ENCODE measurements at places on chromosomes 1 and 21.

- H3K36me3 ChIP-seq, result no peaks in the 10 kb centered on the region
- no peak for DNase-seq
- no peak overlapping the region for H3K4me3 ChIP-seq
- H3K4me1 ChIP-seq, result no peaks in the 10 kb centered on the region
- H3K27ac ChIP-seq, result no peak overlapping the region
Measured at GRCh38 chr1:116152950-116153691, 41.9 kb downstream of the MAB21L3 start.

DNA sequence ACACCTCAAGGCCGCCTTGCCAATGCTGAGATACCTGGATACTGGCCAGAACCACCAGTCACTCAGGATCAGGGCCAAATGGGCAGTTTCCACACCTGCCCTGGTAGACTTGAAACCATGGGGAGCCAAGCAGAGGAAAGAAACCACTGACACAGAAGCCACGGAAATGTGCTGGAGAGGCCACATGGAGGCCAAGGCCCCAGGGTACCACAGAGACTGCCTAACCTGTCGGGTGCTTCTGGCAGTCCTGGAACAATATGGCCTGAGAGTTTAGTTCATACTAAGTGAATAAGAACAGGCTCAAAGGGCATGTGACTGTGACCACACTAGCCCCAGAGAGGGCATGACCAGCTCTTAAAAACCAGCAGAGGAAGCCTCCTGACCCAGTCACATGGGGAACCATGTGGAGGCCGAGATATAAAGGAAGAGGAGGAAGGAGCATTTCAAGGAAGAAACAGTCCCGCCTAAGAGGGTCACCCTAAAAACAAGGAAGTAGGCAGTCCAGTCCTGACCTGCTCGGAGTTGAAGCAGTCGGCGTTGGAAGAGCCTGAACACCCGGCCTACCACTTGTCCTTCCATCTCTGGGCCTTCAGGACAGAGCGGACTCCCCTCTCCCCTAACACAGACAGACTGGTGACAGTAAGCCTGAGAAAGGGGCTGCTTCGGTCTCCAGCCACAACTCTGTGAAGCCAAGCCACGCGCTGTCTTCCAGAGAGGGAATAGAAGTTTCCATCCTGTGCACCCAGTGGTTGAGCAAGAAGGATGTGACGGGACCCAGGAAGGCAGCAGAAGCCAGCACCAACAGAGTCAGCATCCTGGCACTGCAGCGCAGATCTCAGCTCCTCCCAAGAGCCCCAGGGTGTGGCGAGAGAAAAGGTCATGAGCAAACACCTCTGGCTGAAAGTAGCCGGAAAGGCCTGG lies at the start of gene DENND2D:
TSS of gene DENND2D (minus strand) at position 766 of the 921 bp plus-strand sequence. CDS start at position 579, 187 bp downstream.
- H3K36me3 ChIP-seq, result no peaks in the 10 kb centered on the region
- H3K4me1 ChIP-seq, result peaks cover 44% of the 10 kb centered on the region
- no peak for DNase-seq

GRCh38 chr1:62954758-62955157 lies 170.8 kb downstream of the ATG4C start:
- no peaks in the 10 kb centered on the region for H3K36me3 ChIP-seq
- H3K4me1 ChIP-seq, result no peaks in the 10 kb centered on the region

GRCh38 chr21:39313042-39313570 lies 326 bp downstream of the BRWD1 start:
- H3K4me3 ChIP-seq, result peak overlapping the region; percentile 97
- H3K4me1 ChIP-seq, result no peaks in the 10 kb centered on the region
- no peaks in the 10 kb centered on the region for H3K36me3 ChIP-seq
- peak overlapping the region; percentile 96 for H3K27ac ChIP-seq
- no peaks in the 10 kb centered on the region for H3K27me3 ChIP-seq

DNA sequence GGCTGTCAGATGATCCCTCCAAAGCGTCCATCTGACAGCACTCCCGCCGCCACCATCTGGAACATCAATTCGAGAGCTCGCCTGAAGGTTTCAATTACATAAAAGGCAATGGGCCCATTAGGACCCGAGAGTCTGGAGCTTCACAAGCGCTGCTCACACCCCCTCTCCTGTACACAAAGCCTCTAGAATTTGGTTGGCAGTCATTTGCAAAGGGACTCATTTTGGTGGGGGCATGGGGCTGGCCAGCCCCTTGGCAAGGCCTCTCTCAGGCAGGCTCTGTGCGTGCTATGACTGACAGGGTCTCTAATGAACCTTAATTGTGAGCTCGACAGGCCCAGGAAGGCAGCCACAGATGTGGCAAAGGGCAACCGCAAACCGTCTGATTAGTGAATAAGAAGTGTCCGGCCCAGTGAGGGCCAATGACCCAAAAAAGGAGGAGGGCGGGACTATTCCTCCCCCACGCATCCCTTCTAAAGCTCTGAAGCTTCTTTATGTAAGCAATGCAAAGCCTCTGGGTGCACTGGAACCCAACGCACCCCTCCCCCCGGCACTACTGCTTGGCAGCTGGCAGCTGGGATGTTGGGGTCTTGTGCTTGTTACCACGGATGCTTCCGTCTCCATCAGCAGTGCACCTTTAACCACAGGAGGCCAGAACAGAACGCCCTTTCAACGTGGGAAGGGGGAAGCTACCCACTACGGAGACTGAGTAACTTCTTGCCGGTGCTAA lies 79.4 kb downstream of the CAPZB start:
- peak overlapping the region; percentile 51 for H3K27ac ChIP-seq
- H3K36me3 ChIP-seq, result no peaks in the 10 kb centered on the region
- H3K4me3 ChIP-seq, result no peak overlapping the region
- peaks cover 60% of the 10 kb centered on the region for H3K4me1 ChIP-seq
- H3K27me3 ChIP-seq, result no peaks in the 10 kb centered on the region

DNA sequence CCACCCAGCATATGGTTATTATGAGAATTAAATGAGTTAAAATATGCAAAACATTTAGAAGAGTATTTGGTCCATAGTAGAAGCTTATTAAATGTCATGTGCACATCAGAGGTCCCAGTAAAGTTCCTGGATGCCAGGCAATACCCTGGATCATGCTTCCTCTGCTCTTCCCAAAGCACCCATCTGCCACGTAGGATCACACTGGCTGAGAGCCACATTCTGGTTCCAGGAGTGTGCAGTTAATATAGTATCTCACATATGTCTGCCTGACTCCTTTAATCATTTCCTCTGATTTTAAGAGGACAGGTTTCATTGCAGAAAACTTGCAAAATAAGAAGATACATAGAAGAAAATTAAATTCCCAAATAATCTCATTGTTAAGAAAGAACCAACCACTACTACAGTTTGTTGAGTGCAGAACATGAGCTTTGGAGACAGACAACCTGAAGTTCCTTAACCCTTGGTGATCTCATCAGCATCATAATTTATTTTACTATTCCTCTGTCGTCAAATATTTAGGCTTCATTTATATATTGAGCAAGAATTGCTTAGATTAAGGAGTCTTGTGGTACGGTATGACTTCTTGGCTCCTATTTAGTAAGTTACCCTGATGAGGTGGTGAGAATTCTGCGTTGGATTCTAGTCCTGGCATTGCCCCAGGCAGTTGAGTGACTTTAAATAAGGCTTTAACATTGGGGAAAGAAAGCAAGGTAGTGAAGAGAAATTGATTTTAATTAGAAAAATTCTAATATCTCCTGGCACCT lies 12.3 kb downstream of the SGIP1 start:
- DNase-seq, result no peak
- no peak overlapping the region for H3K27ac ChIP-seq
- H3K4me1 ChIP-seq, result peaks cover 4% of the 10 kb centered on the region

GRCh38 chr21:33666153-33666552 lies 23.9 kb downstream of the ITSN1 start:
- peaks cover 11% of the 10 kb centered on the region for H3K4me1 ChIP-seq
- no peaks in the 10 kb centered on the region for H3K36me3 ChIP-seq
- H3K4me3 ChIP-seq, result no peak overlapping the region
- no peaks in the 10 kb centered on the region for H3K27me3 ChIP-seq

DNA sequence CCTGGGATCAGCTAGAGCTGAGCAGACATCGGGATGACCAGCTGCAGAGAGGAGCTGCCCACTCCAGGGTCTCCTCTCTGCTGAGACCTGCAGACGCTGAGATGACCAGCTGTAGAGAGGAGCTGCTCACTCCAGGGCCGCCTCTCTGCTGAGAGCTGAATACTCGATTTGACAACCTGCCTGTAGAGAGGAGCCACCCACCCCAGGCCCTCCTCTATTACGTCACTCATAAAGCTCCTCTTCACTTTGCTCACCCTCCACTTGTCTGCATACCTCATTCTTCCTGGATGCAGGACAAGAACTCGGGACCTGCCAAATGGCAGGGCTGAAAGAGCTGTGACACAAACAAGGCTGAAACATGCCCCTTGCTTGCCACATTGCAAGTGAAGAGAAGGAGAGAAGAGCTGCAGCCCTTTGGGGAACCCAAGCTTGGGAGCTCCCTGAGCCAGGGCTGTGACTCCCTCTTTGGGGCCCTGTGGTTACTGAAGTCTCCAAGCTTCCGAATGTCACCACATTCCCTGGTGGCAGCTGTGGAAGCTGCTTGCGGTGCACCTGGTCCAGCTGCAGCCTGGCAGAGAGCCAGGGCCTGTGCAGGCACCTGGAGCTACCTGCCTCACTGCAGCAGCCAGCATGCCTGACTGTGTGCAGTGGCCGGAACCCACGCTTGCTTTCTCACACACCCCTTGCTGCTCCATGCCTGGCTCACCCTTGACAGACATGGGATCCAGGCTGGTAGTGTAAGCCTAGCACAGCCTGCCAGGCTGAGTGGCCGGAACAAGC lies 59.6 kb downstream of the CC2D1B start:
- H3K4me3 ChIP-seq, result no peak overlapping the region
- H3K36me3 ChIP-seq, result no peaks in the 10 kb centered on the region
- H3K4me1 ChIP-seq, result no peaks in the 10 kb centered on the region
- no peak for DNase-seq
- no peak overlapping the region for H3K27ac ChIP-seq
- no peaks in the 10 kb centered on the region for H3K27me3 ChIP-seq

Data from tibial nerve (tissue), 4 donors.